ENCODE measurements at places on chromosomes 11 and 22.

- no peak for DNase-seq
Measured at GRCh38 chr22:35631597-35631996, 14.5 kb upstream of the MB start.

- DNase-seq = no peak
Measured at GRCh38 chr22:19565382-19566278, 41.4 kb upstream of the CLDN5 start.

- DNase-seq = no peak
Measured at GRCh38 chr22:36808721-36809344, 8.0 kb downstream of the PVALB start.

DNA sequence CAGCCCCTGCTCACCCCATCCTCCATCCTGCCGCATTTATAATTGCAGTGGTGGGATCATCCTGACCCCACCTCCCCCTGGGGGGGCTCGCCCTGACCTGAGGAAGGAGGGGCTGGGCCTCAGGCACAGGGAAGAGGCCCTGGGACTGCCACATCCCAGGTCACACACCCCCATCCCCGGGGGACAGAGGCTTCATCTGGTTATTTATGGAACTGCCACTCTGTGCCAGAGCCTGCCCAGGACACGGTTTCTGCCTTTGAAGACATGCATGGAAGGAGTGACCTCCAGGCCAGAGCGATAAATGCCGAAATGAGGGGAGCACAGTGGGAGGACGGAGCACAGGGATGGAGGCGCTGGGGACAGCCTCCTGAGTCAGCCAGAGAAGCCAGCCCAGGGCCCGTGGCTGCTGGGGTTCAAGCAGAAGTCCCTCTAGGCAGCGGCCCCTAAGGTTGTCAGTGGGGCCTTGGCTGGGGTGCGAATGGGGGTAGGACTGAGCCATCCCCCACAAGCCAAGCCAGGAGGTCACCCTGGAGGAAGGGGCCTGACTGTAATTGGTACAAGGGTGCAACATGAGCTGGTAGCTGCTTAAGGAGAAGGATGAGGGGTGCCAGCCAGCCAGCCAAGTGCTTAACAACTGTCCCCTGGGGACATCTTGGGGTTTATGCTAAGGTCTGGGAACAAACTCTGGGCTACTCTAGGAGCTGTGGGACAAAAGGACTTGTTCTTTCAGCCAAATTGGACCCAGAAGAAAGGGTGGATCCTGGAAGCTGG, 51.4 kb upstream of the SHISAL1 start:
- DNase-seq = no peak

DNA sequence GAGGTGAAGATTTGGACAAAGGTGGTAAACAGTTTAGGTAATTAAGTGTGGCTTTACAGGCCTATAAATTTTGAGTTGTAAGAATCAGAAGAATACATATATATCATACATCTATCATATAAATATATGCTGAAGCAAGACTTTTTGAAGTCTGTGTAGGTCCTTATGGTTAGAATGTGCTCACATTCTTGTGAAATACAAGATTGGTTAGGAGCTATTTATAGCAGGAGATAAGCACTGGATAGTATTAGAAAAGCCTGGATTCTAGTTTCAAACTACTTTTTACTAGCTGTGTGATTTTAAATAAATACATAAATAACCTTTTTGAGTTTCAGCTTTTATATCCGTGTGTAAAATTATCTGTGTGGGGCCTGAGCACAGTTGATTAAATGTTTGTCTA, 42.3 kb downstream of the ANKRD42 start:
- DNase-seq = no peak

GRCh38 chr11:119187123-119187892, 2.0 kb downstream of the NHERF4 start:
- DNase-seq = no peak

DNA sequence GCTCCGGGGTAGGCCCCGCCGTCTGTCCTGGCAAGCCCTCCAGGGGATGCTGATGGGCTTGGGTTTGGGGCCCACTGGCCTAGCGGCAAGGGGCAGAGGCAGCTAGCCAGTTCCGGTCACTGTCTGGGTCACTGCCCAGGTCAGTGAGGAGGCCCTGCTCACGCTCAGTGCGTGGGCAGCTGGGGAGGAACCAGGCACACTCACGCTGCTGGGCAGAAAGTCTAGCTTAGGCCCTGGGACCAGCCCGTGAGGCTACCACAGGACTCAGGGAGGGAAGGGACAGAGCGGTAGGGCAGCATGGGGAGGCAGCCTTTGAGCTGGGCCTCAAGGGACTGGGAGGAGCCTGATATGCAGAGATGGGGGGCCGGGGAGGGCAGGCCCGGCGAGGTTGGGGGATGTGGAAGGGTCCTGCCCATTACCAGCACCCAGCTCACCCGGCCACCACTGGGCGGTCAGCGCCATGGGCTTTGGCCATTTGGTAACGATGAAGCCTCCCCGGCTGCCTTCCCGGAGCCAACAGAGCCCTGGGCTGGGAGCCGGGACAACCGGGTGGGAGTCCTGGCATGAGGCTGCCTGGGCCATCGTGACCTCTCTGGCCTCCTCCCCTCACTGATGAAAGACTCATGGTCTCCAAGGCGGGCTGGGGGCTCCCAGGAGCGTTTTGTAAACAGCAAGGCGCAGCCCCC, 14.2 kb downstream of the SHISAL1 start:
- DNase-seq = no peak

DNA sequence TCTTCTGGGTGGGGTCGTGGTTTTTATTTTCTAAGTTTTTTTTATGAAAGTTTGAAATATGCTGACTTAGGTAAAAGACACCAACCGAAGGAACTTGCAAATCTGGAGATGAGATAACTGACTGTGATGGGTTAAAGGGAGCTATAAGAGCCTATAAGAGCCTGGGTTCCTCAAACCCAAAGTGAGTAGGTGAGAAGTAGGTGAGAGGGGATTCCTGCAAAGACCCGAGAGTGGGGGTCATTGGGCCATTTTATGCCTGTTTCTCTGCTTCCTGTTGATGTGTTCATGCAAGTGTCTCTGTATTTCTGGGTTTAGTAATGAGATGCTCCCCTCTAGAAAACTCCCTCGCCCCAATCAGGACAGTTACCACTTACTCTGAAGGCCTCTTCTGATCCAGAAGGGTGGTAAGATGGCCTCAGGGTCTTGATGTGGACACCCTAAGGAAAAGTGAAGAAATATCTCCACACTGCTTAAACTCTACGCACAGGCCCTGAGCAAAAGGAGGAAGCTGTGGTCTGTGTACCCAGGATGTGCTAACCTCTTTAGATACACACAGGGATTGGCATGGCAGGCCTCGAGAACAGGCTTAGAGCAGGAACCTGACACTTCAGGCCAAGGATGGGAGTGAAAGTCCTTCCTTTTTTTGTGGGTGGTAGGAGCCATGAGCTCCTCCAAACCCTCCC, 1.8 kb downstream of the FLI1 start:
- no peak for DNase-seq

DNA sequence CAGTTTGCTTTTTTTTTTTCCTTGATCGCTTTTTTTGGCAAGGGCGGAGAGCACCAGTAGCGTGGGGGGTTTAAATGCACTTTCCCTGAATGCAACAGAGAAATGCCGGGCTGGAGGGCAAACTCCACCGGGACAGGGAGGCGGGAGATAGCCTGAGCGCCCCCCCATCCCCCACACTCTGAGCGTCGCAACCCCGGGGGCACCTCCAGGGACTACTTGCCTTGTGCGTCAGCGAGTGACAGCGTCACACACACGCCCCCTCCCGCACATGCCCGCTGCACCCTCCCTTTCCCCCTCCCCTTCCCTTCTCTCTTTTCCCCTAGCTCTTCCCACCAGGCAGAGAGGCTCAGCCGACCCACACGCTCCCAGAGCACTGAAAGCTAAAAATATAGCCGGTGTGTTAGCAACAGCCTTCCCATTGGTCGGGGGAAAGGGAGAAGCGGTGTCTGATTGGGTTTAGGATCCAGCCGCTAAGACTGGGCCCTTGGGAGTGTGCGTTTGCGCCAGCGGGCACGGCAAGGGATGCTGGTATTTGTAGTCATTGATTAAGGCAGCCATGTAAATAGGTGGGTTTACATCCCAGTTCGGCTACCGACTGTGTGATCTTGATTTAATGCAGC, 1.7 kb upstream of the TOB2 start:
- DNase-seq = peak; percentile 98

All from dorsolateral prefrontal cortex (tissue), 122 donors.